Osteocyte (in vitro differentiated cells): ENCODE measurements at places on chromosomes 2 and 18. TPM values are rescaled to one million over a fixed set of nuclear protein-coding genes. Genes with fewer than 3 reads are reported as not detected.

DNA sequence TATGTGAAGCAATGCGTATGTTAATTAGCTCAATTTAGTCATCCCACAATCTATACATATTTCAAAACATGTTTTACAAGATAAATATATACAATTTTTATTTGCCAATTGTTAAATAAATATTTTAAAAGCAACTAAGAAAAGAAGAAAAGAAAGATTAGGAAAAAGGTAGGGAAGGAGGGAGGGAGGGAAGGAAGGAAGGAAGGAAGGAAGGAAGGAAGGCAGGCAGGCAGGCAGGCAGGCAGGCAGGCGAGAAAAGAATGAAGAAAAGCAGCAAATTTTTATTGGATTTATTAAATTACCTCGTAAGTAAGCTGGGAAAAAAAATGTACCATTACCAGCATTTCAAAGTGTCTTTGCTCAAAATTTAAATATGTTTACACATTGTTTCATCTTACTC, 30.5 kb downstream of the NOL4 start:
- H3K4me1 ChIP-seq = peaks cover 5% of the 10 kb centered on the region
- no peaks in the 10 kb centered on the region for H3K36me3 ChIP-seq
- no peak for DNase-seq
- no peaks in the 10 kb centered on the region for H3K27me3 ChIP-seq
- no peak overlapping the region for H3K27ac ChIP-seq
- H3K4me3 ChIP-seq = no peak overlapping the region

DNA sequence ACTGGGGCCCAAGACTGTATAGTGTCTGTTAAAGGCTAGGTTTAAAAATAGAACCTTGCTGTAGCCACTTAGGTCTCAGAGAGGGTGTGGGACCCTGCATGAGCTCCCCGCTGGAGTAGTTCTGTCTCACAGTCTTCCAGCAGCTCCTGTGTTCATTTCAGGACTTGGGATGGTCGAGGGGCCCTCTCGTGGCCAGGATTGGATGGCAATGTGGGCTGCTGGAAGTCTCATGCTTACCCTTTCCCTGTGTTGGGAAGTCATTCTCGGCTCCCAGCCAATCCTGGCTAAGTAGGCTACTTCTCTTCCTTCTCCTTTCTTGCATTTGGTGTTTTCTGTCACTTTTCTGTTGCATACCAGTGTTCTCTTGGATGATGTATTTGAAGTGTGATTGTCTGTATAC, 284.0 kb upstream of the GCFC2 start:
- H3K4me1 ChIP-seq = no peaks in the 10 kb centered on the region
- H3K4me3 ChIP-seq = no peak overlapping the region
- no peaks in the 10 kb centered on the region for H3K27me3 ChIP-seq
- H3K36me3 ChIP-seq = no peaks in the 10 kb centered on the region
- no peak for DNase-seq
- H3K27ac ChIP-seq = no peak overlapping the region

DNA sequence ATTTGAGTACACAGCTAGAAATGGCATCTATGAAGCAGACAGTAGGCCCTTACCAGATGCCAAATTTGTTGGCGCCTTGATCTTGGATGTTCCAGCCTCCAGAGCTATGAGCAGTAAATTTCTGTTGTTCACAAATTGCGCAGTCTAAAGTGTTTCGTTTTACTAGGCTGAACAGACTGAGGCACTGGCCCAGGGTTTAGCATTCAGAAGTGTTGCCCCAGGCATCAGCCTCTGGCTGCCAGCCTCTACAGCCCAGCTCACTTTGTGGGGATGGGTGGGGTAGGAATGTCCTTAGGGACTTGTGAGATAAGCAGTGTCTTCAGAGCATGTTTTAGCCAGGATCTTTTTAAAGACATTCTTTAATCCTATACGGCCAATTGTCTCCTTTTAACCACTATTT, 51.5 kb upstream of the MGAT5 start:
- no peaks in the 10 kb centered on the region for H3K36me3 ChIP-seq
- H3K4me3 ChIP-seq = no peak overlapping the region
- H3K27ac ChIP-seq = peak overlapping the region; percentile 9
- peaks cover 23% of the 10 kb centered on the region for H3K4me1 ChIP-seq
- no peaks in the 10 kb centered on the region for H3K27me3 ChIP-seq
- no peak for DNase-seq

The SOWAHC gene
- total RNA-seq = 11.8 and 12.7 TPM in 2 replicates

The DQX1 gene
- 0.26 and 0.32 TPM in 2 replicates for total RNA-seq

DNA sequence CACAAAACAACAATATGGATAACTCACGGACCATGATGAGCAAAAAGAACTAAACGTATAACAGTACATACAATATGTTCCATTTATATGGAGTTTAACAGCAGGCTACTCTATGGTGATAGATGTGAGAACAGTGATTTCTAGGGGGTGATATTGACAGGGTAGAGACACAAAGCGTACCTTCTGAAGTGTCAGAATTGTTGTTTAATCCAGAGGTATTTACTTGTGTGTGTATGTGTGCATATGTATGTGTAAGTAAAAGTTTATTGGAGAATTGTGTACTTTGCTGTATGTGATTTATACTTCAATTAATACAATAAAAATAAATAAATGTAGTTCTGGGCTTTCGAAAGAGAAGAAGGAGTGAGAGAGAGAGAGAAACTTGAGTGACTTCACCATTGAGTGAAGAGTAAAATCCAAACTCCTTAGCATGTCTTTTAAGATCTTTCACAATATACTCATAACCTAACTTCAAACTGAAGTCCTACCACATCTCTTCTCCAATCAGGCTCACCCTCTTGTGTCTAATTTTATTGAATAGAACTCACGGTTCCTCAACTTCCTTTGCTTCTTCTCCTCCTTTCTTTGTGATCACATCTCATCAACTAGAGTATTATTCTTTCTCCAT, 126.0 kb upstream of the KLF7 start:
- no peaks in the 10 kb centered on the region for H3K27me3 ChIP-seq
- H3K27ac ChIP-seq = no peak overlapping the region
- peaks cover 10% of the 10 kb centered on the region for H3K4me1 ChIP-seq
- no peak overlapping the region for H3K4me3 ChIP-seq

DNA sequence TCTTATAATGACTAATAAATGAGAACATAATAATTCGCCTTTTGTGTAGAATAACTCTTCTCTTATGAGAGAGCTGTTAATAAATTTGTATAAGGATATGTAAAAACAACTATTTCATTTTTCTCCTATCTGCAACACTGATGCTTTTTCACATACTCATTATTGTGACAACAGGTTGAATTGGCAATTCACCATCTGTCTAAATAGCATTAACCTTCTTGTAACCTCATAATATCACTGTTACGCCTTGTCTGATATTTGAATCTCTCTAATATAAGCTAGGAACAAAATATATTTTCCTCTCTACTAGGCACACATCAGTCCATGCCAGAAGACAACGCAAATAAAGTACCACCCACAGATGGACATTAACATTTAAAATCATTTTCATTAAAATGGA, 938.9 kb downstream of the CPS1 start:
- H3K27ac ChIP-seq = no peak overlapping the region
- H3K4me1 ChIP-seq = no peaks in the 10 kb centered on the region
- DNase-seq = no peak

The SKA1 gene
- 3.5 and 4.0 TPM in 2 replicates for total RNA-seq

DNA sequence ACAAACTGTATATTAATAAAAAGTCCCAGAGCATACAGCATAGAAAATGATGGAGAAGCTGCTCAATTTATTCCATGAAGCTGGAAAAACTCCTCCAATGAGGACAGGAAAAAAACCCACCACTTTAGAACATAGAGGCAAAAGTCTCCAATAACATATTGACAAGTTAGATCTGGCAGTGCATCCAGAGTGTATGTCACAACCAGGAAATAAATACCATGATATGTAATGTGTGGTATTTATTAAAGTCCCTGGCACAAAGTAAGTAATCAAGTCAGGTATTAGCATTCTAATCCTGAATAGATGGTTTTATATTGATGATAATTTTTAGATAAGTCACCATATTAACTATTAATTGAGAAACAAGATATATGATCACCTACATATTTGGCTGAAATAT, 427.3 kb upstream of the HS6ST1 start:
- no peaks in the 10 kb centered on the region for H3K27me3 ChIP-seq
- H3K27ac ChIP-seq = peak overlapping the region; percentile 90
- H3K4me1 ChIP-seq = peaks cover 51% of the 10 kb centered on the region
- no peak overlapping the region for H3K4me3 ChIP-seq
- DNase-seq = no peak

- H3K27ac ChIP-seq = no peak overlapping the region
- no peak overlapping the region for H3K4me3 ChIP-seq
- peaks cover 20% of the 10 kb centered on the region for H3K36me3 ChIP-seq
- no peak for DNase-seq
- H3K4me1 ChIP-seq = peaks cover 25% of the 10 kb centered on the region
Observed at GRCh38 chr2:196849895-196850294, 40.7 kb upstream of the C2orf66 start.

- peak overlapping the region; percentile 67 for H3K4me3 ChIP-seq
- peaks cover 57% of the 10 kb centered on the region for H3K4me1 ChIP-seq
- H3K36me3 ChIP-seq = no peaks in the 10 kb centered on the region
- H3K27ac ChIP-seq = no peak overlapping the region
Observed at GRCh38 chr2:219252570-219252899, 508 bp upstream of the TUBA4B start.

GRCh38 chr2:129274038-129274415, 705.4 kb upstream of the RAB6C start:
- no peaks in the 10 kb centered on the region for H3K4me1 ChIP-seq
- no peaks in the 10 kb centered on the region for H3K27me3 ChIP-seq
- H3K27ac ChIP-seq = no peak overlapping the region

The AQP4 gene
- not detected in 2 replicates for total RNA-seq

- peaks cover 4% of the 10 kb centered on the region for H3K4me1 ChIP-seq
- no peak for DNase-seq
- H3K4me3 ChIP-seq = no peak overlapping the region
Observed at GRCh38 chr2:1830936-1831619, 86.8 kb upstream of the PXDN start.

The CYP26B1 gene
- total RNA-seq = 0.89 and 1.3 TPM in 2 replicates

DNA sequence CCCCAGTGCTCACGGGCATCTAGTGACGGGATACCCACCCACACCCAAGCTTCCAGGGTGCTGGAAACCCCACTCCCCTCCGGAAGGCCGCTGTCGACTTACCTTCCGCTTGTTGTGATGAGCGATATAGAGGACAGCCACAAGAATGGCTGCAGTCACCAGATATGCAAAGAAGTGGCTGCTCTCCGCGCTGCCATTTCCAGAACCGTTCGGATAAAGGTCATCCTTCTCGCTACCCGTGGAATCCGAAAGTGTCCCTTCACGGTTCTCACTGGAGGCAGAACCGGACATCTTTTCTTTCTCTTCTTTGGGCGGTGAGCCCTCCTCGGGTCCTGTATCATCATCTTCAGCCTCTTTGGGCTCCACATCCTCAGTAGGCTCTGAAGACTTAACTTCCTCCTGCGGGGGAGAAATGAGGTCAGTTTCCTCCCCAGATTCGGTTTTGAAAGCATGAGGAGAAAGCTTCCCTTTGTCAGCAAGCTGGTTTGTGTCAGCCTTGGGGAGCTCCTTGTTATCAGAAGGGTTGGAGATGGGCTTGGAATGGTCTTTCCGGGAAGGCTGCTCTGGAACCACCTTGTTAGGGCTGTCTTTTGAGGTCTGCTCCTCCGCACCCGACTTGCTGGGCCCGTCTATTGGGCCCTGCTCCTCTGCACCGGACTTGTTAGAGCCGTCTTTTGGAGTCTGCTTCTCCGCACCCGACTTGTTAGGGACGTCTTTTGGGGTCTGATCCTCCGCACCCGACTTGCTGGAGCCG, 1.2 kb downstream of the TGOLN2 start:
- H3K36me3 ChIP-seq = peaks cover 31% of the 10 kb centered on the region
- peak overlapping the region; percentile 97 for H3K27ac ChIP-seq
- peaks cover 38% of the 10 kb centered on the region for H3K4me1 ChIP-seq
- no peaks in the 10 kb centered on the region for H3K27me3 ChIP-seq
- no peak for DNase-seq

- H3K4me1 ChIP-seq = peaks cover 17% of the 10 kb centered on the region
- no peak overlapping the region for H3K4me3 ChIP-seq
- no peak overlapping the region for H3K27ac ChIP-seq
- no peaks in the 10 kb centered on the region for H3K36me3 ChIP-seq
Observed at GRCh38 chr2:190794790-190795189, 85.8 kb upstream of the GLS start.

- peak overlapping the region; percentile 29 for H3K4me3 ChIP-seq
- H3K27ac ChIP-seq = peak overlapping the region; percentile 76
- DNase-seq = no peak
- peaks cover 54% of the 10 kb centered on the region for H3K4me1 ChIP-seq
- H3K36me3 ChIP-seq = no peaks in the 10 kb centered on the region
Observed at GRCh38 chr2:240449764-240450531, 14.5 kb downstream of the GPC1 start.

The KLHL29 gene
- total RNA-seq = 5.0 and 5.2 TPM in 2 replicates

The LYPD6B gene
- total RNA-seq = 13.5 and 14.5 TPM in 2 replicates

- no peak for DNase-seq
- H3K4me3 ChIP-seq = no peak overlapping the region
- no peak overlapping the region for H3K27ac ChIP-seq
- H3K4me1 ChIP-seq = no peaks in the 10 kb centered on the region
- no peaks in the 10 kb centered on the region for H3K27me3 ChIP-seq
Observed at GRCh38 chr2:59896499-59897245, 656.8 kb downstream of the BCL11A start.

GRCh38 chr2:158578703-158579330, 122.1 kb downstream of the PKP4 start:
- H3K4me1 ChIP-seq = no peaks in the 10 kb centered on the region
- H3K4me3 ChIP-seq = no peak overlapping the region
- no peak for DNase-seq

The ERBB4 gene
- total RNA-seq = 2.5 and 2.8 TPM in 2 replicates

DNA sequence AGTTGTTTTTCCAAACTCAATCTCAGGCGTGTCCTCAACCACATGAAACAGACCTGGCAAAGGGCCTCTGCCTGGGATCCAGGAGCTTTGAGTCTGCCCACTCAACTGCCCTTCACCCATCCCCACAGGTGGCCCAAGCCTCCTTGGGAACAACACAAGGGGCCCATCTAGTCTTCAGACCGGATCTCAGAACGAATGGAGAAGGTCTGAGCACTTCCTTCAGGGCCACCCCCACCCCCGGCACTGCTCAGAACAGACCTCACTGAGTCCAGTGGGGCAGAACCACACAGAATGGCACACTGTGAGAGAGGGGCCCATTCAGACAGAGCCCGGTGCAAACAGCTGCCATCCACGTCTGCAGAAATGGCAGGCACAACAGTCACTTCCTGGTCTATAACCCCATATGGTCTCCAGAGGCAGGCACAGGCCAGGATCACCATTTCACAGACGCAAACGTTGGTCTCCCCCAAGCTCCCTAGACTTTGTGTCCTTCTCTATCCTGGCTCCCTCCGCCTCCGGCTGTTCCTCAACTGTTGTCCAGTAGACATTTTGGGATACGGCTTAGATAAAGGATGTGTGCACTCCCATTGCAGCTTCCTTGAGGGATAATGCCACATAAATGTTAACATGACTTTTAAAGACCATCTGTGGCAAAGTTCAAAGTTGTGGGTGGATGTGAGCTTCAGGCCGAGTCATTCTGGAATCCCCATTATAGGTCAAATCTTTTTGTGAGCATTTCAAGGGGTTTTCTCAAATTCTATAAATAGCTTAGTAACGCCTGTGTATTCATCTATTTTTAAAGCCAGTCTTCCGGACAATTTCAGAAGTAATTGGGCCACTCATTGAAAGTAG, 149.7 kb downstream of the SMAD7 start:
- peaks cover 24% of the 10 kb centered on the region for H3K4me1 ChIP-seq
- no peak overlapping the region for H3K4me3 ChIP-seq
- peak overlapping the region; percentile 38 for H3K27ac ChIP-seq
- H3K36me3 ChIP-seq = peaks cover 55% of the 10 kb centered on the region
- DNase-seq = peak; percentile 62

The CNTNAP5 gene
- total RNA-seq = not detected in 2 replicates

GRCh38 chr2:44452069-44452583, 90.4 kb downstream of the CAMKMT start:
- H3K27ac ChIP-seq = no peak overlapping the region
- no peaks in the 10 kb centered on the region for H3K27me3 ChIP-seq
- DNase-seq = no peak
- no peak overlapping the region for H3K4me3 ChIP-seq
- H3K36me3 ChIP-seq = no peaks in the 10 kb centered on the region
